ENCODE measurements at places on chromosomes 16 and 17.

DNA sequence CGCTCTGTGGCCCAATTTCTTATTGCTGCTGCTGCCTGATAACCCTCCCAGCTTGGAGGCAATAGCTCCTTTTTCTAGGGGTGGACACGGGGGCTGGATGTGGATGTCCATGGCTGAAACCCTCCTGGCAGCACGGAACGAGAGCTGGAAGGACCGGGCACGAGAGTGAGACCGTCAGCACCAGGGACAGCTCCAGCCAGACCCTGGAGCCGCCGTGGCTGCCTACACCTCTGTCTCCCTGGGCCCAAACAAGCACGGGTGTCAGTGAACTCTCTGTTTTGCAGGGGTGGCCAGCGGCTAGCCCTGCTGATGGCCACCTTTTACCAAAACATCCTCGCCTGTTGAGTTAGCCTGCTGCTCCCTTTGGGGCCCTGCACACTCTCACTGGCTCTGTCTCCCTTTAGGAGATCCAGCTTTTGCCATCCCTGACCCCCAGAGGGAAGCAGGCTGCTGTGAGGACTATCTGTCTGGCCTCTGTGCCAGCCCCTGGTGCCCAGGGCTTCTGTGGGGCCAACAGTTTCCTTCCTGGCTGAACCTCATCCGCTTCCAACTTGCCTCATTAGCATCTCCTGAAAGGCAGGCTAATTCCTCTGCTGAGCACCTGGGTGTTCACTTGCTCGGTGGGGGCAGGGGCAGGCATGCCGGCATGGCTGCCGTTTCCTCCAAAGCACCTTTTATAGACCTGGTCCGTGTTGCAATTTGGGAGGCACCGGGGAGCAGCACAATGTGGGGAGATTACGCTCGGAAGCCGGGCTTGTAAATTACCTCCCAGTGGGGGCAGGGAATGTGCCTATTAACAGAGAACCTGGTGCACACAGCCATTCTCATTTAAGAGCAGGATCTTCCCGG is 118.1 kb downstream of the ENGASE start:
- DNase-seq = peak; percentile 29

DNA sequence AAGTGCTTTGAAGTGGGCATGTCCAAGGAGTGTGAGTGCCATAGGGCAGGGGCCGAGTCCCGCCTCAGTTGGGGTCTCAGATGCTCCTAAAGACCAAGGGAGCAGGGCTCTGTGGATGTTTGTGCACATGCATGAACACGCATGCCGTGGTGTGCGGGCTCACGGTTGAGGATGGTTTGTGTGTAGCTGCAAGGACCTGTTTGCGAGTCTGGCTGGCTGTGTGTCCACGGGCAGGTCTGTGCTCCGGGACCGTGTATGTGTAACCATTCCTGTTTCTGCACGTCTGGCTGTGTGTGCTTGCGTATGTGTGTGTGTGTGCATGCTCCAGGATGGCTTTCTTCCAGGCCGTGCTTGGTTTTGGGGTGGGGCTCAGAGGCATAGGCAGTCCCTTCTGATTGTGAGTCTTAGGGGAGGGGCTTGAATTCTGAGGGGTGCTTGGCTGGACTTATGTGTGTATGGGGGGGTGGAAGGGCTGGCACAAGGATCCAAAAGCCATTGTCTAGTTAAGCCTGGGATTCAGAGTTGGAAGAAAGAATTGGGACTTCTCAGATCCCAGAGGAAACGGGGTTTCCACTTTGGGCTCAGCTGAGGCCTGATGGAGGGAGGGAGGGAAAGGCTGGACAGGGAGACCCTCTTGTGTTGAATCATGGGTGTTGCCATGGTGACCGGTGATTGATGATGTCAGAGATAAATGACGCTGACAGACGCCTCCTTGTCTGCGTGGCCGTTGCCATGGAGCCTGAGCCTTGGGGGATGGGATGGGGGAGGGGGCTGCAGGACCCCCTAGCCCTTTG is 14.4 kb downstream of the GJD3 start:
- DNase-seq = no peak

DNA sequence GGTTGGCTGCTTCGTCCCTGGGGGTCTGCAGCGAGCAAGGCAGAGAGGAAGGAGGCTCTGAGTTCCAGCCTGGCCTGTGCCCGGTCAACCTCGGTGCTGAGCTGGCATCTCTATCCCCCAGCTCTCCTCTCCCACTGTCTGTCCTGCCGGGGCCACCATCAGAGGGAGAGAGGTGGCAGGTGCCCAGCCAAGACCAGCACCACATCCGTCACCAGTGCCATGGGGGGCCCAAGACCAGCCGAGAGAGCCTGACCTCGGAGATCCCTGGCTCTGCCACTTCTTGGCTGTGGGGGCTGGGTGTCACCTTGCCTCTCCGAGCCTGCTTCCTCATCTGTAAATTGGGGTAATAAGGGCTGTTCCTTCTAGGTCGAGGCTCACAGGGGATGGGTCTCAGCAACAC is 560 bp upstream of the P2RX1 start:
- no peak for DNase-seq

DNA sequence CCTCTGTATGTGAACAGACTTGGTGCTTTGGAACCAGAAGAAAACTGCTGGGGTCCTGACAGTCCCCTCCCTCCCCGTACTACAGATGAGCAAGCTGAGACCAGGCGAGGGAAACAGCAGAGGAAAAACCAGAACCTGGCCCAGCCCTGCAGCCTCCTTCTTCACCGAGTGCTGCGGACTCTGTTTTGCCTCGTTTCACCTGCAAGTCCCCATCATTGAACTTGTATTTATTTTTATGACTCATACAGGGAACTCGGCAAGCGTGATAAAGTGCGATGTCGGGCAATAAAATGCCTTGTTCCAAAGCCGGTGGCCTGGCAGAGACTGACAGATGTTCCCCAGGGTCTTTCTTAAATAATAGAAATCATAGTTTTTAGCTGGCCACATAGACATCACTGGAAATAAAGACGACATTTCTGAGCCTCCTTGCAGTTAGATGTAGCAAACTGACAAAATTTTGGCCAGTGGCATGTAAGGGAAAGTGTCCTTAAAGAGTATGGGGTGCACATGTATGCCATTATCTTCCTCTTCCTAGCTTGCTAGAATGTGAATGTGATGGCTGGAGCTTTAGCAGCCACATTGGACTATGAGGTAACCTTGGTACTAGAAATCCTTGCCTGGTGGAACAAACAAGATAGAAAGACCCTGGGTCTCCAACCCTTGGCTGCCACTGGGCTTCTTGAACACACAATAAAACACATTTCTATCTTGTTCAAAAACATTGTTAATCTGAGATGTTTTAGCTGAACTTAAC is 128.6 kb downstream of the IRF8 start:
- no peak for DNase-seq
